ENCODE measurements at places on chromosomes 16 and 17.
A peak's percentile ranks its signal among the peaks of the same experiment; 100 is the strongest.

GRCh38 chr17:44557651-44558285, 484 bp downstream of the FZD2 start:
- no peak for DNase-seq

DNA sequence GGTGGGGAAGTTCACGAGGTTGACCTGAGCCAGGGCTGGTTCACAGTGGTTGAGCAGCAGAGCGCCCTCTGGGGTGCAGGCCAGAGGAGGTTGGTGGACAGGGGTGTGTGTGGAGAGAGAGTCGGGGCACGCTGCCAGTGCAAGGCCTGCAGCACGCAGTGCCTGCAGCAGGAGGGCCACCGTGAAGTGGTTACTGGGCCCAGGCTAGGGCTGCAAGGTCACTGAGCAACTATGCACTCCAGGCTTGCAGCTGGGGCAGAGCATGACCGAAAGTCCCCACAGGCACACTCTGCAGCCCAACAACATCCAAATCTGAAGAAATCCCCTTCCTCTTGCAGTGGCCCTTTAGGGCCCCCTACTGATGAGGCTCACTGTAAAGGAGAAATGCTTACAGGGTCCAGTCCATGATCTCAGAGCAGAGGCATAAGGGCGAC, 89.1 kb upstream of the NOL11 start:
- no peak for DNase-seq

GRCh38 chr16:20883554-20884239, 16.5 kb downstream of the DCUN1D3 start:
- no peak for DNase-seq

GRCh38 chr16:85511938-85512807, 100.9 kb upstream of the GSE1 start:
- DNase-seq, result no peak

DNA sequence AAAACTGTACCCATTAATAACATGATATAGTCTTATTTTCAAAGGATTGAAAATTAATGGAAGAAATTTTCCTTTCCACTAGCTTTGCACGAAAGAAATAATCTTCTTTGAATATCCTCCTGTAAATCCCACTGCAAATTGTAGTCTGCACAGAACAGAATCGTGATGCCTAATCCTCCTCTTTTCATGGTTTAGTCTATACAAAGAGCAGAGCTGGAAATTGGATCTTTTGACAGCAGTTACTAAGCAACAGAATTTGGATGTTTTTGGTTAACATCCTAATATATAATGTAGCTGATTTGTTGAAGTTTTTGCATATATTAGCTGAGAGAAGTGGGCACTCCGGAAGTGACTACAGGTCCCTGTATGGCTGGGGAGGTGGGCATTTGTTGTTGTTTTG, 98.6 kb downstream of the WNT3 start:
- no peak for DNase-seq

DNA sequence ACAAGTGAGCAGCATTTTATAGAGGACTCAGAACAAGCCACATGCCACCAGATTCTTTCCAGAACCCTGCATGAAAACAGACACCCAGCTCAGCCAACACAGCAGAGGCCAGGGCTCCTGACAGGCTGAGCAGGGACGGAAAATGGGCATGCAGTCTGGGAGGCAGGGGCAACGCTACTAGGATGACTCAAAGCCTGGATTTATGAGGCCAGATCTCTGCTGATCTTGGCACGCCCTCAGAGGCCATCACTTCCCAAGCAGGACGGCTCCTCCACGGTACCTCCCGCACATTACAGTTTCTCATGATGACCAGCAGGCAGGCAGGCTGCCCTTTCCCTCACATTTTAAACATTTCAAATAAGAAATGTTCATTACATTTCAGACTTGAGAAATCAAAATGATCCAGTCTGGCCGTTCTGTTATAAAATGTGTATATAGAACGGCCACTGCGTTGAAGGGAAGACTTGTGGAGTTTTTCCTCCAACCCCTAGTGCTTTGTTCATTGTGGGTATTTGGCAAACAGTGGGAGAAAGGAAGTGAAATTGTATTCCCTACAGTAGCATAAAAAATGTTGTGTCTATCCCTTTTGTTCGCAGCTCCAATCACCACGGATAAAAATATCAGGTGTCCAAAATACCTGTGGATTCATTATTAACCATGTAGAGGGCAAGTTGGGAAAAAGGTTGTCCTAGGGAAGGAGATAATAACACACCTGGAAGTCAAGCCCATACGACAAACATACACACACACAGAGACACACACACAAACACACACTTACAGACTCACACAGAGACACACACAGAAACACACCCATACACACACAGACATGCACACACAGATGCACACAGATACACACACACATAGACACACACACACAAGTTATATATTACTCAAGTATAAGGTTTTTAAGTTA, 64.8 kb upstream of the ADAMTS18 start:
- DNase-seq, result no peak

- no peak for DNase-seq
Observed at GRCh38 chr17:41649923-41650519, 25.6 kb upstream of the KRT17 start.

DNA sequence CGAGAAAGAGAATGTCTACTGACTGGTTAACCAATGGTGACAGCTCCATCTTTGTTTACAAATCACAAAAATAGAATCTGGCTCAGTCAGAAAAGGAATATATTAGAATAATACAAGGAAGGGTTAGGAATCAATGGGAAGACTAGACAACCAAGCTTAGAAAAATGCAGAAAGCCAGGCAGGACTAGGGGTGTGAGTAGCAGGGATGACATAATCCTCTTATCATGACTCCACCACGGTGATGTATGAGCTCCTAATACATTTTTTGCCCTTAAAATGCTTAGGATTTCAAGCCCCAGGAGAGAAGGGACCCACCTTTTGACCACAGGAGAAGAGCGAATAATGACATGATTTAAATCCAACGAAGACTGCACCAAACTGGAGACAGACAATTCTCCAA, 252.3 kb downstream of the CHD9NB start:
- no peak for DNase-seq

DNA sequence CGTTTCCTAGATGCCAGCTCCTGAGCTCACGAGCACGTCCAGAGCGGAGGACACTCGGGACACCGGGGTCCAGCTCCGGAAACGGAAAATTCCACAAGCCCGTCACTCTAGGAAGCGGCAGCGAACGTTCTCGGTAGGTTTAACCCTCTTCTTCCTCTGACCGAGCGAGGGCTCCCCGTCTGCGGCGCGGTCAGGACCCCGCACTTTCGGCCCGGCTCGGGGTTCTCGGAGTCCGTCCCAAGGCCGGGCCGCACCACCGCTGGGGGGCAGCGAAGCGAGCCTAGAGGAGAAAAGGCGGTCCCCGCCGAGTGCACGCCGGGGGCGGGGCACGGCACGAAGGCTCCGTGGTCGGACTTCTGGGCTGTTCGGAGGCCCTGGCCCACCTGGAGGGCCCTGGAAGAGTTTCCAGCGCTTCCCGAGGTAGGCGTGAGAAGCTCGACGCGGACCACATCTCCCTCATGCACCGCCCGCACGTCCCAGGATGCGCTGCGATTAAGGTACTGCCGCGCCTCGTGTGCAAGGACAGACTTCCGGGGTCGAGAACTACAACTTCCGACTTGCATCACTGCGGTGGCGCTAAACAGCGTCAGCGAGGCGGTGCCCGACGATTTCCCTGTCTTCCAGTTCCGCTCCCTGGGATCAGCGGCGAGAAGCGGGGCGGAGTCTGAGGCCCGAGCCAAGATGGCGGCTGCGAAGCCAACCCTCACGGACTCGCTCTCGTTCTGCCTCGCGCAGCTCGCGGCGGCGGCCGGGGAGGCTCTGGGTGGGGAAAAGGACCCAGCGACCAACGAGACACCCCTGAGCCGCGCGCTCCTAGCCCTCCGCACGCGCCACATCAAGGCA, at the start of gene ARMC5:
Gene ARMC5 (plus strand): TSS at position 658 of the 843 bp plus-strand sequence. CDS start 24 bp downstream, at position 682.
- DNase-seq, result peak; percentile 97

DNA sequence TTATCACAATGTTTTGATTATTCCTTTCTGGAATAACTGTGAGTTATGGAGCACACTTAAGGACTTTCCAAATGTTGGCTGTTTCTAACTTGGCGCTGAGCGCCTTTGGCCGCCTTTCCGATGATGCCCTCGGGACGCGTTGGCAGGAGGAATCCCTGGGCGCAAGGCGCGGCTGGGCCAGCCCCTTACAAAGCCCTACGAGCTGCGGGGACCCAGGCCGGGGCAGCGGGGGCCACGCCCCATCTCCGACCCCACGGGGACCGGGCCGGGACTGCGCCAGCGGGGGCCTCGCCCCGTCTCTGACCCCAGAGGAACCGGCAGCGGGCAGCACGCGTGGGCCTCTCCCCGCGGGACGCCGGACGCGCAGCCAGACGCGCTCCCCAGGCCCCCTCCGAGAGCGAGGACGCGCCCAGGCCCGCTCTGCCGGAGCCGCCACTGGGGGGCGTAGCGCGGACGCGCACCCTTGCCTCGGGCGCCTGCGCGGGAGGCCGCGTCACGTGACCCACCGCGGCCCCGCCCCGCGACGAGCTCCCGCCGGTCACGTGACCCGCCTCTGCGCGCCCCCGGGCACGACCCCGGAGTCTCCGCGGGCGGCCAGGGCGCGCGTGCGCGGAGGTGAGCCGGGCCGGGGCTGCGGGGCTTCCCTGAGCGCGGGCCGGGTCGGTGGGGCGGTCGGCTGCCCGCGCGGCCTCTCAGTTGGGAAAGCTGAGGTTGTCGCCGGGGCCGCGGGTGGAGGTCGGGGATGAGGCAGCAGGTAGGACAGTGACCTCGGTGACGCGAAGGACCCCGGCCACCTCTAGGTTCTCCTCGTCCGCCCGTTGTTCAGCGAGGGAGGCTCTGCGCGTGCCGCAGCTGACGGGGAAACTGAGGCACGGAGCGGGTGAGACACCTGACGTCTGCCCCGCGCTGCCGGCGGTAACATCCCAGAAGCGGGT, at the start of gene GAA:
Gene GAA (plus strand): TSS at position 571 of the 935 bp plus-strand sequence. CDS start 3,006 bp downstream, outside the sequence.
- DNase-seq, result peak; percentile 88

DNA sequence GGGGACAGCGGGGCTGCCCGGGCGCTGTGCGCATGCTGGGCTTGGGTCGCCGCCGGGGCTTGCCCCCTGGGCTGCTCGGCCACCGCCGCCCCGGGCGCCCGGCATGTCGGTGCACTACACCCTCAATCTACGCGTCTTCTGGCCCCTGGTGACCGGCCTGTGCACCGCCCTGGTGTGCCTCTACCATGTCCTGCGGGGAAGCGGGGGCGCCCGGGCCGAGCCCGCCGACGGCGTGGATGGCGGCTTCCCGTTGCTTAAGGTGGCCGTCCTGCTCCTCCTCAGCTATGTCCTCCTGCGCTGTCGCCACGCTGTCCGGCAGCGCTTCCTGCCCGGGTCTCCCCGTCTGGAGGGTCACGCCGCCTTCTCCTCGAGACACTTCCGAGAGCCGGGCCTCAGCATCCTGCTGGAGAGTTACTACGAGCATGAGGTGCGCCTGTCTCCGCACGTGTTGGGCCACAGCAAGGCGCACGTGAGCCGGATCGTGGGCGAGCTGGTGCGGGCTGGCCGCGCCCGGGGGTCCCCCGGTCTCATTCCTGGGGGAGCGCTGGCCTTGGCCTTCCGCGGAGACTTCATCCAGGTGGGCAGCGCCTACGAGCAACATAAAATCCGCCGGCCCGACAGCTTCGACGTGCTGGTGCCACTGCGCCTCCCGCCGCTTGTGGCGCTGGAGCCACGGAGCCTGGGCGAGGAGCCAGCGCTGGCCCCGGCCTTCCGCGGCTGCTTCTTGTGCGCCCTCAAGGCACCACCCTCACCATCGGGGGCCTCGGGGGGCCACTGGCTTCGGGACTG, 789 bp downstream of the ITPRIPL2 start:
- DNase-seq, result no peak

- no peak for DNase-seq
Observed at GRCh38 chr16:28308794-28309584, 16.7 kb downstream of the SBK1 start.

- DNase-seq, result no peak
Observed at GRCh38 chr16:87966064-87966645, 14.9 kb downstream of the BANP start.

DNA sequence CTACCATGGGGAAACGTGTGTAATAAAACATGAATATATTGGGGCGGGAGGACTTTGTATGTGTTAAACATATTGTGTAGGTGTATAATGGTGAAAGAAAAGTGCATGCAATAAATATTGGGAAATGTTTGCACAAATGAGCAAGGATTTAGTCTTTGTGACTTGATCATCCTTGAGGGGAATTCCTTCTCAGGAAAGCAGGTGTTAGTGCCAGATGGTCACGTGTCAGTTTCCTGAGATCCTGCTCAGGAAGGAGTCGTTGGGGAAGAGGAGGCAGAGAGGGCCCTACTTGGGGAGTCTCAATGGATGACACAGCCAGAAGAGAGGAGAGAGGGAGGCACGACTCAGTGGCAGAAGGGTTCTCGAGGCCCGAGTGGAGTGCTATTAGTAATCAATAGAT, 53.2 kb downstream of the MSI2 start:
- no peak for DNase-seq

- no peak for DNase-seq
Observed at GRCh38 chr17:33079201-33079600, 87.6 kb downstream of the SPACA3 start.

- DNase-seq, result peak; percentile 42
Observed at GRCh38 chr17:82216301-82217119, 3.9 kb upstream of the CCDC57 start.

- DNase-seq, result no peak
Observed at GRCh38 chr17:31111183-31111582, 16.4 kb downstream of the NF1 start.

DNA sequence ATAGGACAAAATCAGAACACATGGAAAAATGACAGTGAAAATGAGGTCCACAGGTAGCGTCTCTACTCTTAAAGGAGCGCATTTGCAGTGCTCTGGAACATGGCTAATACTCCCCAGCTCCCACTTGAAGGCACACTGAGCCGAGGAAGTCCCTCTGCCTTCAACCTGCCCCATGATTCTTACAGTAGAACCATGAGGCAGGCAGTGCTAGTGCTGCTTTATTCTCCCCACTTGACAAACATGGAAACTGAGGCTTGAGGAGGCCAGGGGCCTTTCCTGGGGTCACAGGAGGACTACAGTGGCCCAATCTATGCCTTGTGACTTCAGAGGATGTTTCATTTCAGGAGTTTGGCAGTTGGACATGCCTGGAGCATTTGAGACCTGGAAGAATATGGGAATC, 244.1 kb upstream of the MAF start:
- DNase-seq, result no peak

- peak; percentile 57 for DNase-seq
Observed at GRCh38 chr17:19538095-19539039, 4.7 kb downstream of the SLC47A1 start.

- no peak for DNase-seq
Observed at GRCh38 chr16:19330841-19331397, 45.4 kb downstream of the CLEC19A start.

DNA sequence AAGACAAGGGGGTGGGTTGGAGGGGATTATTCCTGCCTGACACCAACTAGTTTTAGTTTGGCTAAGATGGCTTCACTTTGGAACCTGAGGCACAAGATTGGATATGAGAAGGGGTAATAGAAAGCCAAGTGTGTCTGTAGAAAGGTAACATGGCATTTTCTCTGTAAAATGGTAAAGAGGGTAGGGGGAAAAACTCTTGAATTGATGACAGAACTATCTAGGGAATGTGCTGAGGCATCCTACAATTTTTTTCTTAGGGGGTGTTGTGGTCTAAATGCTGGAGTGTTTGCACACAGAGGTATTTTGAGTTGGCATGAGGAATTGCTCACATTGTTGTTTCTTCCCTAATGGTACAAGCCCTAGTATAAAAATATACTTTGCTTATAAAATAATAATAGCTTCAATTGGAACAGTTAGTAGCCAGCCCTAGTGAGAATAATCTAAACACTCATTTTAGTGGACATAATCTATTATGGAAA, 25.8 kb downstream of the YPEL2 start:
- no peak for DNase-seq

- DNase-seq, result no peak
Observed at GRCh38 chr16:68299571-68300453, 10.9 kb downstream of the SLC7A6OS start.

Measured in MM.1S (cell line).